ENCODE measurements at places on chromosomes 11 and 22. TPM values are rescaled to one million over a fixed set of nuclear protein-coding genes. Genes with fewer than 3 reads are reported as not detected.

The TUB gene
- 0.24 TPM for total RNA-seq

DNA sequence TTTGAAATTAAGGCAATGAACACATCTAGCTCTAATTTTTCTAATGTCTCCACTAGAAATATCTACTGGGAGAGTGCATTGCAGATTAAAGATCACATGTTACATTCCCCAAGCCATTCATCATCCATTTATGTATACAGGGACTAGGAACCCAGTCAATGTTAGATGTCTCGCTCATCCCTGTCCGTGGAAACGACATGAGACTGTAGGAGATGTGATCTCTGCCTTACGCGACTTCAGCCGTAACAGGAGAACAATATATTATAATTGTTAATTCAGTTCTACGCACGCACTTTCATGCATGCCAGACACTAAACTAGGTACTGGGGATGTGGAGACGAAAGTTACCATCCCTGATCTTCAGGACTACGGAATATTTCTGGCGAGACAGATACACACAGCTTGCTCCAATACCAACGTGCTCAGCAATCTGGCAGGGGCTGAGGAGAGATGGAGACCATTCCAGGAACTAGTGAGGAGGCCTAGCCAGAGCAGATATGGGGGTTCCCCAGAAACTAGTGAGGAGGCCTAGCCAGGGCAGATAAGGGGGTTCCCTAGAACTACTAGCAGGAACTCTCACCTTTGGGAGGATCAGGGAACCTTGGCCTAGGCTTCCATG is 706 bp downstream of the DCPS start:
- no peak for DNase-seq

The SIK2 gene
- 8.8 TPM for total RNA-seq

The NLRP6 gene
- total RNA-seq: 3.6 TPM

DNA sequence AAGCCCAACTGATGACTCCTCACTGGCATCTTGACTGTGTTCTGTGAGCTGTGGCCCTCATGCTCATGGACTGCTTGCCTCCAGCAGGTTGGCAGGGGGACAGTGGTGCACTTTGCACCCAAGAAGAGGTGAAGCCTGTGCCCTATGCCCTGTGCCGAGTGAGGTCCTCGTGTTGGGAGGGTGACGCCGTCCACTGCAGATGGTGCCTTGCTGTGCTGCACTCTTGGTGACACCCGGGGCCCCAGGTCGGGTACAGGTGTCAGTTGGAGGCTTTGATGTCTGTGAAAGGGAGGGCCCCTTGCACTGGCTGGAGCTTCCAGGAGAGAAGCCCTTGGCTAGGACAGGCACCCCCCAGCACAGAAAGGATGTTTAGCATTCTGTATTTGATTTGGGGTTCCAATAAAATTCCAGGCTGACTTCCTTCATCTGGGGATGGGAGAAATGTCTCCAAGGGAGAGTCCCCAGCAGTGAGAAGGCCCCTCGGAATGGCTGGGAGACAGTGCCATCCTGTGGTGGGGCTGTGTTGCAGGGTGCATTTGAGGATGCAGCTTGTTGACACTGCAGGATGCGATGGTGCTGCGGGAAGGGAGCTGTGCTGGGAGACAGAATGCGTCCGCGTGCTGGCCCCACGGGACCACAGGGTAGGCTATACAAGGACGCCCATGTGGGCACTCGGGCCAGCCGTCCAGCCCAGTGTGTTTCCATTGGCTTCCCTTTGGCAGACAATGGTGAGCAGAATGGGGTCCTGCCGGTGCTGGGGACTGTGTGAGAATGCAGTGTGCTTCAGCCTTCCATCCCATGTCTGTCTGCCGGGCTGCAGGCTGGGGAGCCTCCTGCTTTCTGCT is 2.5 kb upstream of the ZDHHC8 start:
- peak; percentile 46 for DNase-seq

The OR52B4 gene
- not detected for total RNA-seq

- no peak for DNase-seq
Observed at GRCh38 chr11:125494974-125495725, 915 bp downstream of the FEZ1 start.

GRCh38 chr11:103450241-103450640 is 341.0 kb downstream of the DYNC2H1 start:
- DNase-seq: no peak

DNA sequence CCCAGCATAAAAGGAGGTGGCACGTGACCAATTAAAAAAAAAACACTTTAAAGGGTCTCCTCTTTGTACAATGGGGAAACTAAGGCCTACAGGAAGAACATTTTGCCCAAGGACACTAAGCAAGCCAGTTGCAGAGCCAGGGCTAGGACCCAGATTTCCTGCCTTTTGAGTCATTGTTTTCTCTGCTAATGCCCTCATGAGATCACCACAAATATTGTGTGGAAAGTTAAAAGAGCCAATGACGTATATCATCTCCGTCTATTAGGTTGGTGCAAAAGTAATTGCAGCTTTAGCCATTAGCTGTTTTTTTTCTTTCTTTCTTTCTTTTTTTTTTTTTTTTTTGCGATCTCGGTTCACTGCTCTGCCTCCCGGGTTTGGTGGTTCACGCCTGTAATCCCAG is 24.1 kb upstream of the LRRC32 start:
- DNase-seq: no peak

- DNase-seq: no peak
Observed at GRCh38 chr11:34707462-34707840, 86.6 kb downstream of the EHF start.

The ZNF214 gene
- not detected for total RNA-seq

GRCh38 chr11:12536566-12536965 is 137.7 kb upstream of the TEAD1 start:
- no peak for DNase-seq

- DNase-seq: no peak
Observed at GRCh38 chr11:27907091-27907490, 200.9 kb downstream of the KIF18A start.

The CARNS1 gene
- 2.7 TPM for total RNA-seq

The SHANK2 gene
- total RNA-seq: not detected

The HORMAD2 gene
- not detected for total RNA-seq

DNA sequence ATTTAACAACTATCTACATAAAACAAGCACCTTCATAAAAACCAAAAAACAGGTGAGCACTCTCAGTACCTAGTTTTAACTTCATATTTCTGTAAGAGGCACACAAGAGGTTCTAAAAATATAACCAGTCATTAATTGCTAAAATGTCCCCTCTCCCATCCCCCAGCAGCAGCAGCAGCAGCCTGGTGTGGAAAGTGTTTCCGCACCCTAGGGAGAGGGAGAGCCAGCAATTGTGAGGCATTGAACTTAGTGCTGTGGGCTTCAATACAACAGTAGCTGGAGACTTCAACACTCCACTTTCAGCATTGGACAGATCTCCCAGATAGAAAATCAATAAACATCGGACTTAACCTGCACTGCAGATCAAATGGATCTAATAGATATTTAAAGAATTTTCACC is 1158.5 kb downstream of the JRKL start:
- DNase-seq: no peak

DNA sequence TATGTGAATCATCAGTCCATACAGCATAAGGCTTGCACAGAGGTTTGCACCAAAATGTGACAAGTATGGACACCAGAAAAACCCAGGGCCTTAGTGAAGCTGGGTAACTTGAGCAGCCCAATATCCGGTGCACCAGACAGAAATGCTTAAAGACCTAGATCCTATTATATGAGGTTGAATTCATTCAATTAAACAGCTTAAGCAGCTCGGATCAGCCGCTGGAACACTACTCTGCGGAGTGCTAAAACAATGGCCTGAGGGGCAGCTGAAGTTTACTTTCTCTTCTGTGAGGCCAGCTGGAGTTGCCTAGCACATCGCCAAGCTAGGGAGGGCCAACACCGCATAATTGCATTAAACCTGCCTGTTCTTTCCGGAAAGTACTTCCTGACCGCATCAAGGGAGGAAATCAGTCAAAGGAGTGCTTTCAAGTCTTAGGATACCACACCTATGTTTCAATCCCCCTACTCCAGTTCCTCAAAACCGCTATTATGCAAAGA is 17.0 kb upstream of the FAM181B start:
- DNase-seq: no peak

All from CD8-positive, alpha-beta memory T cell (primary cell).